ENCODE measurements at places on chromosomes 12 and 14.

GRCh38 chr12:31568498-31568897 is 22.4 kb downstream of the DENND5B start:
- DNase-seq = no peak

- no peak for DNase-seq
These were observed 83.7 kb downstream of the LMNTD1 start for GRCh38 chr12:25469368-25469767.

DNA sequence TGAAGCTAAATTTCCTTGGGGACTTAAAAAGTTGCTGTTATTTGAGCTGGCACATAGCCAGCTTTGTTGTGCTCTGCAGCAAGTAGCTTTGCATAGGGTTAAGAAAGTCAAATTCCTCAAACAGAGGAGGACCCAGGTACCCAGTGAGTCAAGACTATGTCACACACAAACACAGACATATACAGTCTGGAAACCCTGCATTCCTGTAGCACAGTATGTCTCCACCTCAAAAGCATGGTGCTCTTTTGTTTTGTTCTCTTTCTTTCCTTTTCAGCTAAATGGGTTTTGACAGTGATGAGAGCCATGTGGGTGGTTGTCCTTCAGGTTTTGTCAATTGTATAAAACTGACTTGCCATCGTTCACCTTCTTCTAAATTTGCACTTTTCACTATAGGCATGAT is 179.6 kb upstream of the DIO2 start:
- no peak for DNase-seq

DNA sequence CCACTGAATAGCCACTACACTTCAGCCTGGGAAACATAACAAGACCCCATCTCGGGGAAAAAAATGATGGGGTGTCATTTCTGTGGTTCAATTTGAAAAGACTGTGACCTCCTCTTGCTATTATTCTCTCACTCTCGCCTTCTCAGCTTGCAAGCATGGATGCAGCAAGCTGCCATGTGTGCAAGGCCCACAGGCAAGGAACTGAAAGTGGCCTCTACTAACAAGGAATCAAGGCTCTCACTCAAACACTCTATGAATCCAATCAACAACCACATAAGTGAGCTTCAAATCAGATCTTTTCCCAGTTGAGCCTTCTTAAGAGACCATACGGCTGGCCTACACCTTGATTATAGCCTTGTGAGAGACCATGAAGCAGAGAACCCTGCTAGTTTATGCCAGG is 17.9 kb upstream of the DHRS7 start:
- DNase-seq = no peak

GRCh38 chr12:118467641-118468305 is 91.4 kb downstream of the SUDS3 start:
- DNase-seq = no peak

DNA sequence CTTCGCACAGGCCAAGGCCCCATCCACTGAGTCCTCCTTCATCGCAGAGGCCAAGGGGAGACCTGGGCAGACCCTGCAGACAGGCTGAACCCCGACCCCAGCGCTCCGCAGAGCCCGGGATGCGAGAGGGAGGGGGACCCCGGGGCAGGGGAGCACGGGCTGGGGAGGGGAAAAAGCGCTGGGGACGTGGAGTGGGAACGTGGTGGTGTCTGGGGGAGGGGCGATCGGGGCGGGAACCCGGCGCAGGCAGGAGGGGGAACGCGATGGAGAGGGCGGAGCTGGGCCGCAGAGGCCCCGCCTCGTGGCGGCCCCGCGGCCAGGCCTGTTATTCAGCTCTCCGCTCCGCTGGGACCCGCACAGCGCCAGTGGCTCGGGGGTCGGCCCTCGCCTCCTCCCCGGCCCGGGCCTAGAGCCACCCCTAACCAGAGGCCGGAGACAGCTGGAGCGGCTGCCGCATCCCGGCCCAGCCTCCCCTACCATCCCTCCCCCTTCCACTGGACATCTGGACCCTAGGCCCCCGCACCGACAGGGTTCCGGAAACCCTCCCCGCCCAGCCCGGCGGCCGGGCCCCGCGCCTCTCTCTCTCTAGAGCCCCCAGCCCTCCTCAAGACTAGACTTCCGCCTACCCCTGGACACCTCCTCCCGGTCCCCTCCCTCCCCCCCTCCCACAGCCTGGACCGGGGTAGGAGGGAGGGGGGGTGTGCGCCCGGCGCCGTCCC is at the start of gene ARHGEF25:
TSS of gene ARHGEF25 (plus strand) at position 328 of the 719 bp plus-strand sequence. CDS start 460 bp downstream, outside the sequence.
- peak; percentile 56 for DNase-seq

DNA sequence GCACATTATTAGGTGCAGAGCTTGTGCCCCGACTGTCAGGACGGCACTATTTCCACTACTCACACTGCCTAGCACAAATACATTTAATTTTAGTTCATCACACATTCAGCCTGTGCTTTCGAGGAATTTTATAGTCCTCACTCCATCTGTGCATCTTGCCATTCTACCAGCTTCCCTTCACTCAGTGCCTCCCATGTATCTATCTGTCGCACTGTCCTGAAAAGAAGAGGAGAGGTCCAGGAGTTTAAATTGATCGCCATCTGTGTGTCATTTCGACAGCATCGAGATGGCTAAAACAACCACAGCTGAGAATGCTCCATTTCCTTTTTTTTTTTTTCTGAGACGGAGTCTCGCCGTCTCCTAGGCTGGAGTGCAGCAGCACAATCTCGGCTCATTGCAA is 97.6 kb upstream of the FOXN3 start:
- no peak for DNase-seq

DNA sequence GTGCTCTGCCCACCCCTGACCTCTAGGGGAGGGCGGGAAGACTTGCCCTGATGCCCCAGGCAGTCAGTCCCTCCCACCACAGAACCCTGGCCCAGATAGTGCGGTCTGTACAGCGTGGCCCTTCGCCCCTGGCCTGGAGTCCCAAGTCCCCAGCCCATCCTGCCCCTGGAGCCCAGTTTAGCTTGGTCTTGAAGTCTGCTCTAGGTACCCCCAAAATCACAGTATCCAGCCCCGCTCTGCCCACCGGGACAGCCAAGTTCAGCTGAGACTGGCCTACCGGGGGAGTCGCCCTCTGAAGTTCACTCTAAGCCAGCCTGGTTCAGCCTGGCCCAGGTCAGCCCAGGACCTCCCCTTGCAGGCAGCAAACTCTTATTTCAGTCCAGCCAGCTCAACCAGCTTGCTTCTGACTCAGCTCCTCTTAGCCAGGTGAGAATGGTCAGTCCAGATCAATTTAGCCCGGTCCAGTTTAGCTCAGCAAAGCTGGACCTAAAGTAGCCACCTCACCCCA is 75.9 kb downstream of the TMEM121 start:
- DNase-seq = no peak

Data from NCI-H345 (cell line).